Cardiac septum (tissue), 1 donor: ENCODE measurements at places on chromosomes 5 and 9. TPM values are rescaled to one million over a fixed set of nuclear protein-coding genes. Genes with fewer than 3 reads are reported as not detected.

Gene KLHL9
- total RNA-seq, result 12.5 TPM

GRCh38 chr9:134483361-134484184, 157.3 kb downstream of the RXRA start:
- no peak for DNase-seq

DNA sequence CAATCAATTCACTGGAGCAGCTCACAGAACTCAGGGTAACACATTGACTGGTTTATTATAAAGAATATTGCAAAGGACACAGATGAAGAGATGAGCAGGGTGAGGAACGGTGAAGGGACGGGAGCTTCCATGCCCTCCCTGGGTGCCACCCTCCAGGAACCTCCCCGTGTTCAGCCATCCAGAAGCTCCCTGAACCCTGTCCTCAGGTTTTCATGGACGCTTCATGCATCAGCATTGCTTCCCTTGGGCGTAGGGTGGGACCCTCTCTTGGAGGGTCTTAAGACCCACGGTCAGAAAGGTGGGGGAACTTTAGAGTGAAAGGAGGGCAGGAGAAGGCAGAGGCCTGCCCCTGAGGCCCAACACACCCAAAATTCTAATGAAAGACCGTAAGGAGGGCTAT, 12.8 kb downstream of the LAMC3 start:
- DNase-seq, result no peak

Gene FAM81B
- not detected for total RNA-seq

Gene BHMT2
- total RNA-seq, result 5.6 TPM

DNA sequence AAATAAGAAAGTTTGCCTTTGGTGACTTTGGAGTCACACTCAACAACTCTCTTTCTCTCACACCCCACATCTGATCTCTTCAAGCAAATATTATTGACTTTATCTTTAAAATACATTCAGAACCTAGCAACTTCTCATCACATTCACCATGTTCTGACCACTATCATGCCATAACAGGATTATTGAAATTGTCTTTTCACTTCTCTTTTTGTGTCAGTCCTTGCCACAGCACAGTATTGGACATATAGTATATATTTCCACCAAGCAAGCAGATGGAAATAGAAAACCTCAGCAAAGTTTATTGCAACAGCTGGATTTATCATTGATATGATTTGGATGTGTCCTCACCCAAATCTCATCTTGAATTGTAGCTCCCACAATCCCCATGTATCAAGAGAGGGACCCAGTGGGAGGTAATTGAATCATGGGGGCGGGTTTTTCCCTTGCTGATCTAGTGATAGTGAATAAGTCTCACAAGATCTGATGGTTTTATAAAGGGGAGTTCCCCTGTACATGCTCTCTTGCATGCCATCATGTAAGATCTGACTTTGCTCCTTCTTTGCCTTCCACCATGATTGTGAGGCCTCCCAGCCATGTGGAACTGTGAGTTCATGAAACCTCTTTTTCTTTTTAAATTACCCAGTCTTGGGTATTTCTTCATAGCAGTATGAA, 26.9 kb upstream of the ITGA1 start:
- DNase-seq, result no peak

Gene PDCD1LG2
- 0.48 TPM for total RNA-seq

DNA sequence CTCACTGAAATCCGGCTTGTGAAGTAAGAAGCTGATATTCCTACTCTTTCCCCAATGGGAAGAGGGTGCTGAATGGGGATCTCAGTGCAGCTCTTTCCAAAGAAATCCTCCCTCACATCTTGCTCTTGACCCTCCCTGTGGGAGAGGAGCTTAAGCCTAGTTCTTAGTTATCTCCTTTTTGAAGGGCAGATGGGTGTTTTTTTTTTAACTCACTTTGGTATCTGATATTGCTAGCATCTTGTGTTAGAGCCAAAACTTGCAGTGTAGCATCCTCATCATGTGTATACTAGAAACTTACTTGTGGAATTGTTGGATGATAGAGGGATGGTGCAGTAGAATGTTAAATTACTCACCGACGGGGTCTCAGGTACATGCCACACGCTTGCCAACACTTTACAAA, 90.2 kb downstream of the F2RL2 start:
- DNase-seq, result no peak

GRCh38 chr5:17374973-17375742, 122.9 kb upstream of the TAF11L2 start:
- no peak for DNase-seq

Gene INSL4
- total RNA-seq, result not detected

DNA sequence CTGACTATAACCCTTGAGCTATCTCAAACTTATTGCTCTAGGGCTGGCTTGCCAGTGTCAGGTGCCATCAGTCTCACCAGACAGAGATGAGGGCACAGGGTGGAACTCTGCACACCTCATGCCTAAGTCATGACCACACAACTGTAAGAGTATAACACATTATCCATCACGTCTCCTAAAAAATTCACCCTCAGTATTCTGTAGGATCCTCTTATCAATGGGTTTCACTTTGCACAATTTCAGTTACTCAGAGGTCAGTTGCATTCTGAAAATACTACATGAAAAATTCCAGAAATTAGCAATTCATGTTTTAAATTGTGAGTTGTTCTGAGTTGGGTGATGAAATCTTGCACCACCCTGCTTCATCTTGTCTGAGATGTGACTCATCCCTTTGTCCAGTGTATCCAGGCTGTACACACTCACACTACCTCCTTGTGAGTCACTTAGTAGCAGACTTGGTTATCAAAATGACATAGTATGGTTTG, 690.9 kb upstream of the CDH18 start:
- no peak for DNase-seq

GRCh38 chr5:95895251-95895650, 66.4 kb downstream of the ELL2 start:
- no peak for DNase-seq

Gene RCL1
- 8.5 TPM for total RNA-seq

DNA sequence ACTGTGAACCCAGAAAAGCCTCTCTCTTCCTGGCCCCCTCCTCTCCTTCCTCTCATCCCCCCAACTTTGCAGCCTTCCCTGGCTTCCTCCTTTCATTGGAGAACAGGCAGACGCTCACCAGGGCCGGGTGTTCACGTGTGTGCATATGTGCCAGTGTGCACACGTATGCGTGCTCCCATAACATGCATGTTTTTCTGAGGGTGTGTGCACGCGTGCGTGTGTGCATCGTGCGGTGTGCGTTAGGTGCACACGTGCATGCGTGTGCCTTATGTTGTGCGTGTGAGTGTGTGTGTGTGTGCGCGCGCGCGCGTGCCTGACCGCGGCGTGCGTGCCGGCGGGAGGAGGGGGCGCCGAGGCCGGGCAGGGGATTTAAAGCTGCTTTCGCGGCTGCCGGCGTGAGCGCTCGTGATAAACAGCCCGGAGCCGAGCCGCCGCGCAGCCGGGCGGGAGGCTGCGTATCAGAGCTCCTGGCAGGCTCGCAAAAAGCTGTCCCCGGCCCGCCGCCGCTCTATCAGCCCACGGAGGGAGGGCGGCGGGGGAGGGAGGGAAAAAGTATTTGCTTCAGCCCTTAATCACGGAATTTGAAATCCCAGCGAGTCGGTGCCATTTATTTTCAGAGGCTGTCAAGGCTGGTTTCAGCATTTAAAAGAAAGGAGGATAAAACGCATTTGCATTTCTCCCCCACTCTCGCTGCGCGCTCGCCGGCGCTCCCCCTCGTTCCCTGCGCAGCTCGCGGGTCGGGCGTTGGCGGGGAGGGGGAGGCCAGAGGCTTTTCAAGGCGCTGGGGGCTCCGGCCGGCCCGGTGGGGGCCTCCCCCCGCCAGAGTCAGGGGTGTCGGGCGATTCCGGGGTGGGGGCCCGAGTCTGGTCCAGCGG, 183.9 kb downstream of the C9orf50 start:
- no peak for DNase-seq

DNA sequence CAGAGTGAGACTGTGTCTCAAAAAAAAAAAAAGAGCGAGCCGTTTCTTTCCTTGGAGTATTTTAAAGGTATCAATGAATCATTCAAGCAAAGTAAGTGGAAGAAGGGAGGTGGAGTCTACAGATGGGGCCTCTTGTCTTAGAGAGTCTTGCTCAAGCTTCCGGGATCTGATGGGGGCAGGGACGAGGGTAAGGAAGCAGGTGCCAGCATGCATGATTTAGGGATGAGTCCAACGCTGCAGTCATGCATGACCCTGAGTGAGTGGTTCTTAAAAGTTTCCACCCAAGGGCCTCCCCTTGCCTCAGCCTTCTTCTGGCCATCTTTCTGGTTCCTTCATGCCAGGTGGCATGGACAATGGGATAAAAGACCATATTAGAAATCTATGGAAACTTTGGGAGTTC, 79.6 kb downstream of the MYO10 start:
- DNase-seq, result no peak

DNA sequence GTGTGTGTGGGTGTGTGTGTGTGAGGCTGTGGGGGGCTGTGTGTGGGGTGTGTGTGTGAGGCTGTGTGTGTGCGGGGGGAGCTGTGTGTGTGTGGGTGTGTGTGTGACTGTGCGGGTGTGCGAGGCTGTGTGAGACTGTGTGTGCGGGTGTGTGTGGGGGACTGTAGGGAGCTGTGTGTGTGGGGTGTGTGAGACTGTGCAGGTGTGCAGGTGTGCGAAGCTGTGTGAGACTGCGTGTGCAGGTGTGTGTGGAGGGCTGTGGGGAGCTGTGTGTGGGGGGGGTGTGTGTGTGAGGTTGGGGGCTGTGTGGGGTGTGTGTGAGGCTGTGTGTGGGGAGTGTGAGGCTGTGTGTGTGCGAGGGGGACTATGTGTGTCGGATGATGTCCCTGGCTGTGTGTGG, 23.2 kb downstream of the AHRR start:
- DNase-seq, result no peak

- no peak for DNase-seq
Measured at GRCh38 chr5:151249281-151249680, 3.7 kb upstream of the GM2A start.

Gene SLIT3
- total RNA-seq, result 16.6 TPM

Gene PCA3
- not detected for total RNA-seq

GRCh38 chr5:40413743-40414142, 266.0 kb upstream of the PTGER4 start:
- DNase-seq, result no peak

DNA sequence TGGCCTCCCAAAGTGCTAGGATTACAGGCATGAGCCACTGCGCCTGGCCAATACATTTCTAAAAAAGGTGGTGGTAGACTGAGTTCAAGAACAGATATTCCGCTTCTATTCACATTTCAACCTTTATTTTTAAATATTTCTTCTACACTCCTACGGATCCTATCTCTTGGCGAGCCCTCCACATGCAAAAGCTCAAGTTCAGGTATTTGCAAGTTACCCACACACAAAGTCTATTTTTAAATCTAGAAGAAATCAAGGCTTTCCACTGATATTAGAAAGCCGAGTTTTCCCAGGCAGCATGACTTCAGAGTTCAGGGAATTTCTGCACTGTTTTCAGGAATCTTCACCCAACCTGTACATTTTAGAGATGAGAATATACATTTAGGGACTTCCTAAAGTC, 101.3 kb upstream of the SAP30L start:
- DNase-seq, result no peak

GRCh38 chr5:81901586-81901985, 70.2 kb upstream of the ATG10 start:
- DNase-seq, result no peak

GRCh38 chr5:136246632-136247031, 53.7 kb upstream of the SMIM32 start:
- no peak for DNase-seq

DNA sequence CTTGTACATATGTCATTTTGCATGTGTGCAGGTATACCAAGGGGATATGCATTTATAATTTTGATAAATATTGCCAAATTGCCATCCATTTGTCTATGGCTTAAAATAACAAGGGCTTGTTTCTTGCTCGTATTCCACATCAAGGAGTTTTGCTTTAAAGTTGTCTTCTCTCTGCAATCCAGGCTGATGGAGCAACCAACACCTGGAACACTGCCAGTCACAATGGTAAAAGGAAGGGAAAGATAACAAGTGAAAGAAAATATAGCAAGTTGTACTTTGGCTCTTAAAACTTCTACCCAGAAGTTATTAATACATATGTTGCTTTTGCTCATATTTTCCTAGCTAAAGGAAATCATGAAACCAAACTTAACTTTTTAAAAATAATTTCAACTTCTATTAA, 156.9 kb downstream of the UNC13B start:
- DNase-seq, result no peak

DNA sequence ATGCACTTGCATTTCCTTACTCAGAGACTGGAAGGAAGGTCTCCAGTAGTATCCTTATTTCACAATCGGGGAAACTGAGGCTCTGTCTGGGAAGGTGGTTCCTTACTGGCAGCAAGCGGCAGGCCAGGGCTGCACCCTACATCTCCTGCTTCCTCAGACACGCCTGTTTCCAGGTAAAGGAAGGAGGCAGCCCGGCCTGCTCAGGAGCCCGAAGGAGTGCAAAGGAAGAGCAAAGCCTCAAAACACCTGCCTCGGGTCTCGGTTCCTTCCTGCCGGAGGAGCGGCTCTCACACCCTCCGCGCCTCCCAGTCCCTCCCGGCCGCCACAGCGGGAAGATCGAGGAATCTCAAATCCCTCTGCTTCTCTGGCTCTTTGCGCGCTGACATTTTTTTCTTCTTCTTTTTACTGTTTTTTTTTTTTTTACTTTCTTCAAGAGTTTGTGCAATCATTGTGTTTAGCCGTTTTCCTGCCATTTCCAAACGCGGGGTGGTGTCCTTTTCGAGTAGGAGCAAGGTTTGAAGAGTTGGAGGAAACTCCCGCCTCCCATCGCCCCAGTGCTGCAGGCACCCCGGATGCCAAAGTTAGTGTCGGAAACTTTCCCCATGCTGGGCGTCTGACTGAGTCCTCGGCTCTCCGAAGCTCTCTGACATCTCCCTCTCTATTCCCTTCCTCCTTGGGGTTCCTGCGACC, 1.0 kb downstream of the GGTA1 start:
- no peak for DNase-seq

Gene NTMT1
- 49.5 TPM for total RNA-seq

- no peak for DNase-seq
Measured at GRCh38 chr5:139904816-139905661, 109.4 kb downstream of the PSD2 start.

DNA sequence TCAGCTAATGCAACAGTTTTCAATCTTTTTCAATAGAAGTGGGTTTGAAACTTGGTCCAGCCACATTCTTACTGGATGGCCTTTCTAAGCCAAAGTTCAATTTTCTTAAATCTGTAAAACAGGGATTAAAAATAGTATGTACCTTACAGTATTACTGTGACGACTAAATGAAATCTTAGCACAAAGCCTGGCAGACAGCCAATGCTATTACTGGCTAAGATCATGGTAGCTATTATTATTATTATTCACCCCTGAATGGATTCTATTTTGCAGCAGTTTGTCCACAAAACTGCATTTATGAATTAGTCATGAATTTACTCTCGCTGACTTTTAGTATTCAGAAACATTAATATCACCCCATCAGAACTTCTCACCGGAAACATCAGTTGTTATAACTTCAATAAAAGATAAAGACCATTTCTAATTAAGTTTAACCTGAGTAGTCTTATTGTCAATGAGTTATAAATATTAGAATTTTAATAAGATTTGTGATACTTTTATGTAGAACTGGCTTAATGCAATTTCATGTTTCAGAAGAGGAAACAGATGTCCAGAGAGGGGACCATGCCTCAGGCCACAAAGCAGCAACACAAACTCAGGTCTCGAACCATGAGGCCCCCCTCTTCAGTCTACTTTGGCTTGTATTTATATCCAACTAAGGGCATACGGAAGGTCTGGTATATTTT, 468.2 kb downstream of the ARHGEF28 start:
- DNase-seq, result no peak

GRCh38 chr5:150345716-150346115, 11.8 kb upstream of the TCOF1 start:
- no peak for DNase-seq
